ENCODE measurements at places on chromosomes 6 and 20.

GRCh38 chr6:36570264-36570663 lies 23.0 kb upstream of the STK38 start:
- DNase-seq, result no peak

DNA sequence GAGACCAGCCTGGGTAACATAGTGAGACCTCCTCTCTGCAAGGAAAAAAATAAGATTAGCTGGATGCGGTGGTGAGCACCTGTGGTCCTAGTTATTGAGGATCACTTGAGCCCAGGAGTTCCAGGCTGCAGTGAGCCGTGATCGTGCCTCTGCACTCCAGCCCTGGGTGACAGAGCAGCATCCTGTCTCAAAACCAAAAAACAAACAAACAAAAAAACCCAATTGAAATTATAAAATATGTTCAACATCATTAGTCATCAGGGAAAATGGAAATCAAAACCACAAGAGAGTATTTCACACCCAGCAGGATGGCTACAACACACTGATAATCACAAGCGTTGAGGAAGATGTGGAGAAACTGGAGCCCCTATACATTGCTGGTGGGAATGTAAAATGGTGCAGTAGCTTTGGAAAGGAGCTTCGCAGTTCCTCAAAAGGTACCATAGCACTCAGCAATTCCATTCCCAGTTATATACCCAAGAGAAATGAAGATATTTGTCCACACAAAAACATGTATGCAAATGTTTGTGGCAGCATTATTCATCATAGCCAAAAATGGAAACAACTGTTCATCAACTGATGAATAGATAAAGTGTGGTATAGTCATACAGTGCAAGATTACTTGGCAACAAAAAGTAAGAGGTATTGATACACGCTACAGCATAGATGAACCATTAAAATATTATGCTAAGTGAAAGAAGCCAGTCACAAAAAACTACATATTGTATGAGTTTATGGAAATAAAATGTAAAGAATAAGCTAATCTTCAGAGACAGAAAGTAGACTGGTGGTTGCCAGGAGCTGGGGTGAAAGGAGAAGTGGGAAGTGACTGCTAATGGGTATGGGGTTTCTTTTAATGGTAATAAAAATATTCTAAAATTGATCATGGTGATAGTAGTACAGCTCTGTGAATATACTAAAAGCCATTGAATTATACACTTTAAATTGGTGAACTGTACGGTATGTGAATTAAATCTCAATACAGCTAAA lies 38.7 kb upstream of the RIPOR2 start:
- DNase-seq, result no peak

DNA sequence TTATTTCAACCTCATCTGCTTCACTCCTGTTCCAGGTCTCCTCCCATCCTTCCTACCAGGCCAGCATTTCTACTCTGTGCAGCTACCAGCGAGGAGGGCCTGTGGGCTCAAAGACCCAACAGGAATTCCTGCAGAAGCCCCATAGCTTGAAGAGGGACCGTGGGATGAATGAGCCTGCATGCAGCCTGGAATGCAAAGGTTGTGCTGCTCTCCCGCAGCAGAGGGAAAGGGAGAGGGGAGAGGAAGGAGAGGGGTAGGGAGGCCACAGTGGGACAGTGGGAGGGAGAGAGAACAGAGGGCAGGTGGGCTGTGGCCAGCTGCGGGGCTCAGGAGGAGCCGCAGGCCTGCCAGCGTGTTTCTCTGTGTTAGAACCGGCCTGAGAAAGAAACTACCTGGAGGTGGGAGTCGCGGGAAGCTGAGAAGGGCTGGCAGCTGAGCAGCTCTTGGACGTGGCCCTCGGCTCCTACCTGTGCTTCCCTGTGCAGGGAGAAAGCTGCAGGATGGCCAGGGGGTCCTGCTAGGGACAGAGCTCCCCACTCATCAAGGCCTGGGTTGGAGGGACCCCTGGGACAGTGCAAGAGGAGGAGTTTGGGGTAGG lies 66.1 kb upstream of the MLN start:
- DNase-seq, result no peak

DNA sequence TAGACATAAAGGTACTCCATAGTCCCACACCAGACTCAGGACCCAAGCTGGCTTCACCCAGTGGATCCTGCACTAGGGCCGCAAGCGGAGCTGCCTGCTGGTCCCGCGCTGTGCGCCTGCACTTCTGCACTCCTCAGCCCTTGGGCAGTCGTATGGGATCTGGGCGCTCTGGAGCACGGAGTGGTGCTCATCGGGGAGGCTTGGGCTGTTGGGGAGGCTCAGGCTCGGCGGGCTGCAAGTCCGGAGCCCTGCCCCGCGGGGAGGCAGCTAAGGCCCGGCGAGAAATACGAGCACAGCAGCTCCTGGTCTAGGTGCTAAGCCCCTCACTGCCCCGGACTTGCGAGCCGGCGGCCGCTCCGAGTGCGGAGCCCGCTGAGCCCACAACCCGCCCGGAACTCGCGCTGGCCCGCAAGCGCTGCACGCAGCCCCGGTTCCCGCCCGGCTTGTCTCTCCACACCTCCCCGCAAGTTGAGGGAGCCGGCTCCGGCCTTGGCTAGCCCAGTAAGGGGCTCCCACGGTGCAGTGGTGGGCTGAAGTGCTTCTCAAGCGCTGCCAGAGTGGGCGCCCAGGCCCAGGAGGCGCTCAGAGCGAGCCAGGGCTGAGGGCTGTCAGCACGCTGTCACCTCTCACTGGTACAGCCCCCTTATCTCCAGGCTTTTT lies 33.4 kb upstream of the GCNT2 start:
- no peak for DNase-seq

DNA sequence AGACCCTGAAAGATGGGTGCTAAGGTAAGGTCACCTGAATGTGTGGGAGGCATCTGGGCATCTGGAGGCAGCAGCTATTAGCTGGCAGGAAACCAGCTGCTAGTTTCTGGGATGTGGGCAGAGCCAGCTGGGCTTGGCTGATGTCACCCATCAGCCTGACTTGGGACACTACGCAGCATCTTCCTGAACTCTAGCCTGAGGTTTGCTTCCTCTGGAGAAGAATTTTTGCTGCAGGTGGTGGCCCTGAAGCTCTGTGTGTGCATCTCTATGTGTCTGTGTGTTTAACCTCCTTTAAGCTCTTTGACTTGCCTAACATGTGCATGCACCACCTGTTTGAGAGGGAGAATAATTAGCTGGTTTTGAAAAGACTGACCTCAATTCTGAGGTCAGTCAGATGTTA lies 465.1 kb upstream of the CHD6 start:
- DNase-seq, result no peak

DNA sequence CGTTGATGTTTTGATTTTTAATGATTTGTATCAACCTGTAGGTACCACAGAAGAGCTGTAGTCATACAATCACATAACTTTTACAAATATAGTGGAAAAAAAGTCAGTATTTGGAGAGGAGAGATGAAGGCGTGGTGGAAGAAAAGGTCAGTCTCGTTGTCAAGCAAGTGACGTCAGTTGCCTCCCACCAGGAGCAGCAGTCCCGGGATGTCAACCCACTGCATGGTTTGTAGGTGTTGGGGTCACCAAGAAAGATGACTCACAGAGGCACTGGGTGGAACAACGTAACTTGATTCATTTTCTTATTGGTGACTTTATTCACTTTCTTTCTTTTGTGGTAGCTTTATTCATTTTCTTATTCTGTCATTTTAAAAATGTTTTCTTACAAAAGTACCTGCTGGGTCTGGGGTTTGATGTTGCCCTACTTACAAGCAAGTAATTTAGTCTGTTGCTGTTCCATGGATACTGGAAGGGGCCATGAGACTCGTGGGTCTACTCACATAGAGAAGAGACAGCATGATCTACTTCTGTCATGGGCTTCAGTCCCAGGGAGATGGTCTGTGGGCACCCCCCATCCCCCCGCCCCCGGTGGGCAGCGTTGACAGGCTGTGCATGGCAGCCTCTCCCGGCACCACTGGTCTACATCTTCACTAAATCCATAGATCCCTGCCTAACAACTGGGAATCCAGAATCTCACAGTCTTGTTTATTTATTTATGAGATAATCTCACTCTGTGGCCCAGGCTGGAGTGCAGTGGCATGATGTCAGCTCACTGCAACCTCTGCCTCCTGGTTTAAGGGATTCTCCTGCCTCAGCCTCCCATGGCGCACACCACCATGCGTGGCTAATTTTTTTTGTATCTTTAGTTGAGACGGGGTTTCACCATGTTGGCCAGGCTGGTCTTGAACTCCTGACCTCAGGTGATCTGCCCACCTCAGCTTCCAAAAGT lies 36.4 kb upstream of the SYNJ2 start:
- DNase-seq, result no peak

GRCh38 chr6:144345451-144345850 lies 60.3 kb downstream of the UTRN start:
- DNase-seq, result no peak

DNA sequence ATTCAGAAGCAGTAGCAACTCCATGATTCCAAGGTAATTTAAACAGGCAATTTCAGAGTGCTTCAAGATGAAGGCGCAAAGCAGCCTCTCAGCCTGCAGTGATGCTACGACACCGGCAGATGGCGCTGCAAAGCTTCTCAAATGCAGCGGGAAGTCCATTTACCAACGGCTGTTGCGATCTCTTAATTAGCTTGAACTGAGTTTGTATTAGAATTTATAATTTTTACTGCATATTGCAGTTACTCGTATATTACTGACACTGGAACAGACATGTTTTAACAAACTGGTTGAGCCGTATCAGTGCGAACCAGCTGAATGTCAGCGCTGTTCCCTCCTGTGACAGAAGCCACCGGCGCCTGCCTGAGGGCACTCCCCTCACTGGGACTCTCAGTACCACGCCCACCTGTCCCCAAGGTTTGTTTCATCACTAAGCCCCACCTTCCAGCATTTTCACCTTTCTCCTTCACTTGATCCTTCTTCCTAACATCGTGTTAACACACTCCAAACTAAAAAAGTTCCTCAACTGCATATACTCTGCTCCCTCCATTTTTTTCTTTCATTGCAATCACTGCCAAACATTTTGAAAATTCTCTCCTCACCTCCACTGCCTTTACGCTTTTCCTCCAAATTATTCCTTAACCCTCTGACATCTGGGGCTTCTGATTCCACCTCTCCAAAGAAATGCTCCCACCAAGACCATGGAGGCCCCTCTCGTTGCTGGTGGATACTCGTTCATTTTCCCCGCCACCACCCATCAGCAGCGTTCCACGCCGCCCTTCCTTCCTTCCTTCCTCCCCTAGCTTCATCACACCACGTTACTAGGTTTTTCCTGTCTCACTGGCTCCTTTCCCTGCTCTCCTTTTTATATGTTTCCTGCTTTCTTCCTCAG lies 14.5 kb downstream of the GNL1 start:
- DNase-seq, result peak; percentile 78

DNA sequence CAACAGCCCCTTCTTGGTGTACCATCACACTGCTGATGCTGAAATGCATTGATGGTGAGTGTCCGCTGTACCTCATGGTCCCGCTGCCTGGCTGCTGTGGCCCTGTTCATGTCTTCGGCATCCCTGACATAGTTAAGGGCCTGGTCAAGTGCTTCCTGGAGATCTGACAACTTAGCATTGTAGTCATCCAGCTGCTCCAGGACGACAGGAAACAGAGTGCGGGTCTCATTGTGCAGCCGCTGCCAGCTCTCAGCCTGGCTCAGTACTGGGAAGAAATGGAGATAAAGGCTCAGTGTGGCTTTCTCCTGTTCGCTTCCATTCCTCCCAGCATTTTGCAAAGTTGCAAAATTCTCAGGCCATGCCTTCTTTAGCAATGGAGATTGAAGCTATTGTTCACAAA lies 81.8 kb downstream of the LAMA4 start:
- DNase-seq, result no peak

DNA sequence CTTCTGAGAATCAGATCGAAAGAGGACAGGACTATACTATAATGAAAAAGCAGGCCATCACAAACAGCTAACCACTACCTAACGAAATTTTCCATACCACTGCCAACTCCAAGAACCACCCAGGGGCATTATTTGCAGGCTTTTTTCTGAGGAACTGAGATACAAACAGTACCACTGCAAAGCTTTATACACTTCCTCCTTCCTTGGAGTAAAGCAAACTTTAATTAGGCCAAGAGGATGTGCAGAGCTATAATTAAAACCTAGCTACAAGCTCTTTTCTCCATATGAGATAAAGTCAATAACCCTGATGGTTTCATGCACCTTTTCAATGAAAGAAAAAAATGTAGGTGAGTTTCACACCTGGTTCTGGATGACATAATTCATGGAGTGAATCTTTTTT lies 68.5 kb downstream of the ELOVL5 start:
- DNase-seq, result no peak

DNA sequence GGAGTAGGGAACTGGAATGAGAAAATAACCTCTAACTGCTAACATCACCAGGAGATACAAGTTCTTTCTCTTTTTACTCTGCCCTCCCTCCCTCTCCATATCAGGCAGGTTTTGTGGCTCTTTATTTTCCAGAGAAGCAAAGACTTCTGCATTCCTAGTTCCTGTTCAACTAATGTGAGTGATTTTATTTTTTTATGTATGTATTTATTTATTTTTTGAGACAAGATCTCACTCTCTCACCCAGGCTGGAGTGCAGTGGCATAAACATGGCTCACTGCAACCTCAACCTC lies 6.0 kb upstream of the IER3 start:
- no peak for DNase-seq

GRCh38 chr20:26216025-26216424 lies 519.4 kb upstream of the ZNF337 start:
- no peak for DNase-seq

- DNase-seq, result peak; percentile 89
Observed at GRCh38 chr20:54123587-54124180, 50.1 kb downstream of the CYP24A1 start.

DNA sequence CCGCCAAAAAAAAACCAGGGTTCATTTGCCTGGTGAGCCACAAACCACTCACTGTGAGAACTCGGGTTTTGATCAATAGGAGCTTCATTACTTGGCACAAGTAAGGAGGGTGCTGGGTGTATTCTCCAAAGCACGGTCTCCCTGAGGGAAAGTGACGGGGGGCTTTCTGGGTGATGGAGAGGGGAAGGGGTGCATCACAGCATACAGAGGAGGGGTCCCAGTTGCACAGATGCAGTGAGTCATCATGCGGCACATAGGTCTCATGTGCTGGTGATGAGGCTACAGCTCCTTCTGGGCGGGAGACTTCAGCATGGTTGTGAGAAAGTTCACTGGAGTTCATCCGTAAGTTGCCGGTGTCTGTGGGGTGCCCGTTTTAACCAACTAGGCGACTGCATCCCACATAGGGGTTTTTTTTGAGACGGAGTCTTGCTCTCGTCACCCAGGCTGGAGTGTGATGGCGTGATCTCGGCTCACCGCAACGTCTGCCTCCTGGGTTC lies 36.2 kb downstream of the SUN5 start:
- no peak for DNase-seq

DNA sequence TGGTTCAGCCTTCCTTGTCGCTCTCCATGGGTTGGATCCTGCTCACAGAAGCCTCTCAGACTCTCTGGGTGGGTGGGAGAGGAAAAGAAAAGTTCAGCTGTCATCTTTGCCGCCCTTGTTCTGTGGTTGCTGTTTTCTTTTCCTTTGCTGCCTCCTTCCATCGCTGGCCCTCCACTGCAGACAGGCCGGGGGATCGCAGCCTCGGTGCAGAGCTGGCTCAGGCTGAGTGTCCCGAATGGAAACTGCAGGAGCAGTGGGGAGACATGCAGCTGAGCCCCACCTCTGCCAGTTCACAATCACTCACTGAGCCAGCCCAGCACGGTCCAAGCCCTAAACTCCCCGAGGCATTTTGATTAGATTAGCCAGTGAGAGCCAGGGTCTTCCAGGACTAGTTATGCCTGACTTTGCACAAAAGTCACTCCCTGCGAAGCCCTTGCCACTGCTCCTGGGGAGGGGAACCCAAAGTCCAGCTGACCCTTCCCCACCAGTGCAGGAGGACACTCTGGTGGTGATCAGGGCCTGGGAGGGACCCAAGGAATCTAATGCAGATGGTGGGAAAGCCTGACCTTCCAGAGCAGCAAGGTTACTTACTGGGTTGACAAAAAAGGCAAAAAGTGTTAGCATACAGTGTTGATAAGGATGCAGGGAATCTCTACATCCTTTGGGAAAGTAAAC lies 14.0 kb downstream of the NRN1 start:
- DNase-seq, result no peak

All from SK-MEL-5 (cell line).